Neural crest cell (in vitro differentiated cells): ENCODE measurements at places on chromosomes 5 and 9. TPM values are rescaled to one million over a fixed set of nuclear protein-coding genes. Genes with fewer than 3 reads are reported as not detected.

DNA sequence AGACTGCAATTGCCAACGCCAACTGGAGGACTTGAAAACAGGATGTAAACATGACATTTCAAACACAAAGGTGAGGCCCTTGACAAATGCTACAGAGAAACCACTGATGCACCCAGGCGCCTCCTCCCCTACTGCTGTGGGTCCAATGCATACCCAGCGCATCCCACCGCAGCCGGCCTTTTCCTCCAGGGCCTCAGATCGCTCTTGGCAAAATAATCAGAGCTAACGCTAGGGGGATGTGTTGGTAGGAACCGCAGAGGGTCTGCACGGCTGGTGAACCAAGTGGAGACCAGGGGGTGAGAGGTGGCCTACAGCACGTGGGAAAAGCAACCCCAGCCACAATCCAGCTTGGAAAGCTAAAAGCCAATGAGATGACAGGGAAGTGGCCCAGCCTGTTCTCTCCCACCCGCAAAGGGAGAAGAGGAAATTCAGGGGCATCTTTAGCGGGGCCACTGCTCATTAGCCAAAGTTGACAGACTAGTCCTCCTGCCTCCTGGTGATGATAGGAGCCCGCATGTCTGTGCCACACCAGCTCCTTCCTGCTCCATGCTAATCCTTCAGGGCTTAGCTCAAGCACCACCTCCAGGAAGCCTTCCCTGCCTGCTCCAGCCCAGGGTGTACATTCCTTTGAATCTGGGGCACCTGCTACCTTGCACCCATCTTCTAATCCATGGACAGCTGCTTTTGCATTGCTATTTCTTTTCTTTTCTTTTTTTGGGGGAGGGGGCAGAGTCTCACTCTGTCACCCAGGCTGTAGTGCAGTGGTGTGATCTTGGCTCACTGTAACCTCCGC, 5.9 kb downstream of the FAM163B start:
- no peak for DNase-seq
- peaks cover 45% of the 10 kb centered on the region for H3K27me3 ChIP-seq

- no peak overlapping the region for H3K4me3 ChIP-seq
- no peak for DNase-seq
- H3K27me3 ChIP-seq = no peaks in the 10 kb centered on the region
- no peak overlapping the region for H3K27ac ChIP-seq
Observed at GRCh38 chr9:92562461-92562967, 26.7 kb upstream of the ECM2 start.

GRCh38 chr5:372996-373709, 51.6 kb downstream of the AHRR start:
- H3K36me3 ChIP-seq = no peaks in the 10 kb centered on the region
- no peak for DNase-seq
- no peak overlapping the region for H3K27ac ChIP-seq
- H3K4me3 ChIP-seq = no peak overlapping the region
- H3K27me3 ChIP-seq = peaks cover 26% of the 10 kb centered on the region
- H3K4me1 ChIP-seq = peaks cover 4% of the 10 kb centered on the region

GPR151 gene
- not detected in 2 replicates for total RNA-seq

HAVCR2 gene
- total RNA-seq = 0.19 and 0.55 TPM in 2 replicates

AIF1L gene
- 118 and 122 TPM in 2 replicates for total RNA-seq
